ENCODE measurements at places on chromosomes 4 and X.

- DNase-seq: no peak
These were observed 37.1 kb upstream of the ELF2 start for GRCh38 chr4:139214039-139214534.

GRCh38 chr4:3674479-3674851 lies 91.7 kb upstream of the ADRA2C start:
- DNase-seq: no peak

DNA sequence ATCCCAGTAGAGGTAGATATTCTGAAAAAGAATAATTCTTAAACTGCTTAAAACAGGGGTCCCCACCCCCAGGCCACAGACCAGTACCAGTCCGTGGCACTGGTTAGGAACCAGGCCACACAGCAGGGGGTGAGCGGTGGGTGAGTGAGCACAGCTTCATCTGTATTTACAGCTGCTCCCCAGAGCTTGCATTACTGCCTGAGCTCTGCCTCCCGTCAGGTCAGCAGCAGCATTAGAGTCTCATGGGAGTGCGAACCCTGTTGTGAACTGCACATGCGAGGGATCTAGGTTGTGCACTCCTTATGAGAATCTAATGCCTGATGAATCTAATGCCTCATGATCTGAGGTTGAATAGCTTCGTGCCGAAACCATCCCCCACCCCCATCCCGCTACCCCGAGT lies 76.8 kb downstream of the FAM114A1 start:
- no peak for DNase-seq

GRCh38 chr4:151316645-151317044 lies 8.8 kb downstream of the SH3D19 start:
- no peak for DNase-seq

GRCh38 chr4:121016611-121017010 lies 55.7 kb downstream of the NDNF start:
- DNase-seq: no peak

- DNase-seq: no peak
These were observed 233.6 kb downstream of the EVC2 start for GRCh38 chr4:5474756-5475155.

- no peak for DNase-seq
These were observed 53.9 kb downstream of the CPZ start for GRCh38 chr4:8646296-8647093.

GRCh38 chrX:71809886-71810285 lies 46.7 kb downstream of the CXorf49B start:
- no peak for DNase-seq

Data from stimulated activated CD4-positive, alpha-beta T cell treated with anti-CD3 and anti-CD28 coated beads, Interleukin-4, amount 100 ng/mL, for 24 hours (primary cell).